ENCODE measurements at places on chromosomes 7 and 10.

- no peak for DNase-seq
These were observed 26.1 kb upstream of the C10orf53 start for GRCh38 chr10:49653273-49653929.

DNA sequence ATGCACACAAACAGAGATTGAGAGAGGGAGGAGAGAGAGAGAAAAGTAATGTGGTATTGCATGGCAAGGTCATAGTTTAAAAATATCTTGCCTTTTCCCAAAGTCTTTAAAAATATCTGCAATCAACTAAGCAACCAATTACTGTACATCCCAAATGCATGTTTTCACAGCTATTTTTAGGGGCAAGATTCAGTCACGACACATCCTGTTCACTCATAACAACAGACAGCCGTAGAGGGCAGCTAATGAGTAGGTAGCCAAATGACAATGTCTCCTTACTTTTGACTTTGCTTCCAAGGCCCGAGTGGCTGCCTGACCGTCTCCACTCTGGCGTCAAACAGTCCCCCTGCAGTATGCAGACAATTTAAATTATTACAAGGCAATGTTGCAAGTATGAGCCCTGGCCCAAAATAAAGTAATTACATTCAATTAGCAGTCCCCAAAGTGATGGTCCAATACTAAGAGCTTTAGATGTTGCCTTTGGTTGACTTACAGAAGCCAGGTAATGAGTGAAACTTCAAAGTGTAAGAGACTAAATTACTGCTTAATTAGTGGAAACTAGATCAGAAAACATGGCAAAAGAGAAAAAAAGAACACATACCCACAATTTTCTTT is 162.9 kb downstream of the MBL2 start:
- no peak for DNase-seq

GRCh38 chr7:127885843-127886242 is 145.4 kb downstream of the LRRC4 start:
- DNase-seq: no peak

- DNase-seq: no peak
These were observed 84.7 kb downstream of the DLG5 start for GRCh38 chr10:77841711-77842375.

- DNase-seq: no peak
These were observed 24.8 kb upstream of the ZNF800 start for GRCh38 chr7:127417346-127417745.

GRCh38 chr7:132009778-132010177 is 453.4 kb upstream of the PODXL start:
- DNase-seq: no peak

DNA sequence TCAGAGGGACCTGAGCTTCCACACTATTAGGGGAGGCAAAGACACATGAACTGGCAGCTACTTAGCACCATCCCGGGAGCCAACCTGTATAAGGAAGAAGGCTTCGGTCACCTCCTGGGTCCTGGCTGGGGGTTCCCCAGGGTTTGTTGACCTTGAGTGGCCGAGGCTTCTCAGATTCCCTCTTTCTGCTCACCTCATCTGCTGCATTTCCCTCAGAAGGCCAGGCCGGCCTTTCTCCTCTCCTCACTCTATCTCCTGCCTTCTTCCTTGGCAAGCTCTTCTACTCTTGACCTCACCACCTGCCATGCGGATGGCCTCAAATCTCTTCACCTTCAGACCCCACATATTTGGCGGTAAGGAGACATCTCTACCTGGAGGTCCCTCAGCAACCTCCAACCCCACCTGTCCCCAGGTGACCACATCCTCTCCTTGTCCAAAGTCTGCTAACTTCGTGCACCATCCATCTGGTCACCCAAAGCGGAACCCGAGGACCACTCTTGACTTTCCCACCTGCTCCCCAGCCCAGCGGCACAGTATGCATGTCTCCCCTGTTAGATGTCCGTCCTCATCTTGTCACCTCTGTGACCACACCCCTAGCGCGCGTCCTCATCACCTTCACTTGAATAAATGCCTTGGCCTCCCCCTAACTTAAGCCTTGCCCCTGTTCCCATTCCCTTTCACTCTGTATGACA is 133.8 kb upstream of the UNC5B start:
- no peak for DNase-seq

GRCh38 chr7:148515728-148516695 is 74.6 kb upstream of the C7orf33 start:
- DNase-seq: no peak

DNA sequence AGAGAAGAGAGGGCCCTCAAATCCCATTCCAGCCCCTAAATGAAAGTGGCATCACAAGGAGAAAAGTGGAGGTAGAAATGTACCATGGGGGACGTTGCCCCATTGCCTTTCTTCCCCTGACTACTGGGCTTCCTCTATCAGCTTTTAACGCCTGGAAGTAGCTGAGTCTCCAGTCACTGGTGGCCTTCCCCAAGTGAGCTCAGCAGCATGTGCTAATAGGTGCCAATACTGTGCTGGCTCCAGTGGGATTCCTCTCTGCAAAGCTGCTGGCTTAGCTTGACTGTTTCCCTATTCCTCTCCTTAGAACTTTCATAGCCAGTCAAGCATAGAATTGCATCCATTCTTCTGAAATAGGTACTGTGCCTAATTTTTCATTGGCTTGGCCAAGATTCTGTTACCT is 32.6 kb downstream of the LRRC4 start:
- no peak for DNase-seq

- no peak for DNase-seq
These were observed 38.3 kb upstream of the GALNTL5 start for GRCh38 chr7:151917791-151918509.

DNA sequence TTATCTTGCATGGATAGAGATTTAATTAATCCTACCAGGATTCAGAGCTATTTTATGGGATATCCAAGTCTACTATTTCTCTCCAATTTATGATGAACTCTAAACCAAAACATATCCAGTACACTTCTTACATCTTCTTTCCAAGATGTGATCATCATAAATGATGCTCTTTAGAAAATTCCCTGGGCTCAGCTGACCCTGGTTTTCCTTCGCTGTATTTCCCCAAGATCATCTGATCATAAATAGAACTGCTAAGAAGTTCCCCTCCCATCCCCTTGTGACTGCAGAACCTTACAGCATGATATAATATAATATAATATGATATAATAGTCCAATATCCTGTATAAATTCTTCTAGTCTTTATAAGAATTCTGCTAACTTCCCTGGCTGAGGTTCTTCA is 114.6 kb upstream of the LYZL2 start:
- DNase-seq: no peak

GRCh38 chr7:28136420-28136819 is 44.2 kb downstream of the JAZF1 start:
- DNase-seq: no peak

DNA sequence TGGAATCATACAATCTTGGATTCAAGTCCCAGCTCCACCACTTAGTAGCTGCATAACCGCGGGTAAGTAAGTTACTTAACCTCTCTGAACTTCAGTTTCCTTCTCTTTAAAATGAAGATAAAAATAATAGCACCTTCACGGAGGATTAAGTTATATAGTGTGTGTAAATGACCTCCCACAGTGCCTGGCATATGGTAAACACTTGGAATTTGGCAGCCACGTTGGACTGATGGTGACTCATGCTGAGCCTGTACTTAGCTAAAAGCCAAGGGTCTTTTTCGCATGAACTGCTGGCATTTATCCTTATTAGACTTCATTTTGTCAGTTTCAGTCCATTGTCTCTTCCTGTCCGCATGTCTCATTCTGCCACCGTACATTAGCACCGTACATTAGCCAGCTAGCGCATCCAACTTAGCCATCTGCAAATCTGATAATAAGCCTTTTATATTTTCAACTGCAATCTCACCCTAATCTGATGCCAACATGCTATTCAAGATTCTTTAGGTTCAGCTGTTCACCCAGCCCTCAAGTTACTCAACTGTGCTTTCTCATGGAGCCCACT is 11.2 kb downstream of the SLC13A4 start:
- DNase-seq: no peak

- no peak for DNase-seq
These were observed 943.6 kb upstream of the MBL2 start for GRCh38 chr10:53716156-53716555.

- no peak for DNase-seq
These were observed 751 bp upstream of the OR9A2 start for GRCh38 chr7:143027683-143028082.

DNA sequence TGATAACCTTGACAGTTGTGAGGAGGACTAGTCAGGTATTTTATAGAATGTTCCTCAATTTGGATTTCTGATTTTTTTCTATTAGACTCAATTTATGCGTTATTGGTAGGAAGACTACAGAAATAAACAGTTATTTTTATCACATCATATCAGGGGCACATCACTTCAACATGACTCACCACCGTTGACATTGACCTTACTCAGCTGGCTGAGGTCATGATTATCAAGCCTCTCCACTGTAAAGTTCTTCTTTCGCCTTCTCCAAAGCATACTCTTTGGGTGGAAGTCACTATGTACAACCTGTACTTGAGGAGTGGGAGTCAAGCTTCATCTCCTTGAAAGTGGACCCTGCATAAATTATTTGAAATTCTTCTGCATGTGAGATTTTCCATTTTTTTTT is 194.3 kb upstream of the IGFBP3 start:
- DNase-seq: no peak

GRCh38 chr7:71486414-71486813 is 354.5 kb downstream of the GALNT17 start:
- no peak for DNase-seq

GRCh38 chr10:77458986-77459590 is 178.5 kb downstream of the KCNMA1 start:
- DNase-seq: no peak

DNA sequence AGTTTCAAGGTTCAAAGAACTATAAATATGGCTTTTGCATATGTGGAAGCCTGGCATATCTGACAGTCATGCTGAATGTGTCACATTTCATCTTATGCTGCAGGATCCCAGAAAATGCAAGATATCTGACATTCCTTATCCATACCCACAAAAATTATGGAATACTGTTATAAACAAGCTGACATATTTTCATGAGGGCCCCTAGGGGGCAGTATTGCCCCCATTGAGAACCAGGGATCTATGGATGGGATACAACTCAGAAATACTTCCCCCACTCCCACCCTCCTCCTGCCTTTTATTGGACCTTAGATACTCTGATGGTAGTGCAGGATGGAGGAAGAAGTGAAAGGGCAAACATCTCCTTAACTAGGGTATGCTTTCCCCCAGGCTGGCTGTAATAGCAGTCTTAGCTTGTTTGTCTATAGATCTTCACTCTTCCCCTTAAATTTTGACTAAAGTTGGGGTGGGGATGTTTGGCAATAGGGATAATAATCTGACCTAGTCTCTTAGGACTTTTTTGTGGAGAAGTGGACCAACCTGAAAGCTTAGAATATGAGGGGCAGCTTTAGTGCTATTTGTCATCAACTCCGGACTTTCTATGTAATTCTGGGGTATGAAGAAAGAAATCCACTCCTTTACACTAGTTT is 3.5 kb upstream of the GNGT1 start:
- no peak for DNase-seq

GRCh38 chr7:91397096-91397495 is 132.9 kb downstream of the FZD1 start:
- no peak for DNase-seq

DNA sequence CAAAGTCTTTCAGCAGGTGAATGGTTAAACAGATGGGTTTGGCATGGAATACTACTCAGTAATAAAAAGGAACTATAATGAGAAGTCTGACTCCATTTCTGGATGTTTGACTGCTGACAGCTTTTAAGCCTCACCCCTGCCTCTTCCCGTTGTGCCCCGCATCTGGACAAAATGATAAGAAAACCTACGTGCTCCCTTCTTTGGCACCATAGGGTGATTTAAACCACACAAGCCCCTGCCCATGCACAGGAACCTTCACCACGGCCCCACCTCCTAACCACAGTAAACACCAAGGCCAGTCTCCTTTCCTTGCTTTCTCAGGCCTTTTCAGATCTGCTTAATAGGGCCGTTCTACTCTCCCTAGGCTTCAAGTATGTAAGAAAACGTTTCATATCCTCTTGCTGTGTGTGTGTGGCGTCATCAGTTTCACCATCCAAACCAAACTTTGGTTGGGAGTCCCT is 47.1 kb upstream of the UBN2 start:
- DNase-seq: no peak

GRCh38 chr10:124614003-124614659 is 130.0 kb downstream of the FAM53B start:
- DNase-seq: no peak
